ENCODE measurements at places on chromosomes 7 and 10. TPM values are rescaled to one million over a fixed set of nuclear protein-coding genes. Genes with fewer than 3 reads are reported as not detected.
A peak's percentile ranks its signal among the peaks of the same experiment; 100 is the strongest.

HTR5A gene
- total RNA-seq, result 18.3 TPM

OR6V1 gene
- not detected for total RNA-seq

GRCh38 chr7:39085189-39085588 is 107.5 kb downstream of the POU6F2 start:
- DNase-seq, result no peak

- DNase-seq, result no peak
These were observed 39.0 kb downstream of the SEM1 start for GRCh38 chr7:96670338-96671289.

DNA sequence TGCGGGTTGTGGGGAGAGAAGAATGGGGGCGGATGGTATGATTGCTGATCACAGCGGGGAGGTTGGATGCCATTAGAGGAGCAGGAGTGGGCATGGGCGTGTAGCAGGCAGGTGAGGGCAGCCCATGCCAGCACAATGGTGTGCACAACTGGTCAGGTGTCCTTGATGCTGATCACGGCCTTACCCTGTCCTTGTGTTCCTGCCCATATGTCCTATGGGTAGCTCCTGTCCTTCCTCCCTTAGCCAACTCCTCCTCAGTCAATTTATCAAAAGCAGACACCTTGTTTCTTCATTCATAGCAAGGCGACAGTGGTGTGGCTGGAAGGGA is 30.7 kb downstream of the WDR86 start:
- DNase-seq, result no peak

DNA sequence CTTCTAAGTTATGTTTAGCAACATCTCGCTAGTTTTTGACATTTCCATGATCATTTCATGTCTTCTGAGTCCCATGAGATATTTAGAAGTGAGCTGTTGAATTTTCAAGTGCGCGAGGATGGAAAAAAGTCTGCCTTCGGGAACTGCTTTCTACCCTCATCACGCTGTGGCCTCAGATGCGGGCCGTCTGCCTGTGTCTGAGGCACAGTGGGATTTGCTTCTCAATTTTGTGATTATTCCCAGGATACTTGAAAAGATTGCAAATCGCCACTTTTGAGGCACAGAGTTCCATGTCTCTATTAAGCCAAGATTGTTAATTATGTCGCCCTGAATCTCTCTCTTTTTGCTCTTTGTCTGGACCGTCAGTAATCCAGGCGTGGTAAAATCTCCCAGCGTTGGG is 30.8 kb upstream of the NKX6-2 start:
- no peak for DNase-seq

- DNase-seq, result no peak
These were observed 37.4 kb downstream of the GBX1 start for GRCh38 chr7:151129960-151130591.

- no peak for DNase-seq
These were observed 501.1 kb downstream of the TNS3 start for GRCh38 chr7:47080816-47081215.

DNA sequence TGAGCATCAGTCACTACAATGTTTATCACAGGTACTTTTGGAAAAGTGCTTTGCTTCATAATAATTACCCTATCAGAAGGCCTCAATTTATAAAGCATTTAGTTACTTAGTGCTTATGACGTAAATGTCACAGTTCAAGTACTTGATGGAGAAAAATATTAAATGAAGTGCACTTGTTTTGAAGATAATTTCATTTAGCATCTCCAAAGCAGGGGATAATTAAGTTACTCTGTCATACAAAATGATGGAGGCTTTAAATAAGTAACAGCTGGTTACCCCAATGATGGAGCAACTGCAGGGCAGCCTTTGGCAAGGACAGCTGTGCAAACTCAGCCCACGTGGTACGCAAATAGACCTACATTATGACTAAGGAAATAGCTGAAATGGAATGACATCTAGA is 768.8 kb downstream of the GRM8 start:
- DNase-seq, result no peak

GRCh38 chr7:130908345-130909160 is 174.5 kb upstream of the KLF14 start:
- DNase-seq, result no peak

- DNase-seq, result no peak
These were observed 288.2 kb downstream of the POU6F2 start for GRCh38 chr7:39265641-39266591.

GRCh38 chr10:4638099-4638498 is 187.9 kb upstream of the AKR1E2 start:
- no peak for DNase-seq

DNA sequence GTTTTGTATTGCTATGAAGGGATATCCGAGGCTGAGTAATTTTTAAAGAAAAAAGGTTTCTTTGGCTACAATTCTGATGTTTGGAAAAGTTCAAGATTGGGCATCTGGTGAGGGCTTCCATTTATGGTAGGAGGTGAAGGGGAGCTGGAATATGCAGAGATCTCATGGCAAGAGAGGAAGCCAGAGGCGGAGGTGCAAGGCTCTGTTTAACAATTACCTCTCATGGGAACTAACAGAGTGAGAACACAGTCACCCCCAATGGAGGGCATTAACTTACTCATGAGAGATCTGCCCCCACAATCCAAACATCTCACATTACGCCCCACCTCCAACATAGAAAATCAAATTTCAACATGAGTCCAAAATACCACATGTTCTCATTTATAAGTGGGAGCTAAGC is 62.0 kb downstream of the AKR1D1 start:
- DNase-seq, result no peak

DNA sequence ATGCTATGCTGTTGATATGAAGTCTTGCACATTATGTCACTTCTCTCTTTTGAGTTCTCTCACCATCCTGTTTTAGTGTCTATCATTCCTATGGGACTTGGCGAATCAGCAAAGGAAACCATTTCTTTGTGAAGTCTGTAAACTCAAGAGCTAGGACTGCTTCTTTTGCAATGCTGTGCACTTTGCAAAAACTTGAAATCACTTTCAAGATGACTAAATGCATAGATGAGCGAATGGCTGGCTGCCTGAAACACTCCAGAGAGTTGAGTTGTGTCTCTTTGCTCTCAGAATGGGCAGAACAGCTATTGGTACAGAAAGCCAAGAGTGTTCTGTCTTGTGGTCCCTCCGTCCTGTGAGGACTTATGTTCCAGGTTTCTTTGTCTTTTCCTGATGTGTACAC is 18.3 kb upstream of the ELMO1 start:
- DNase-seq, result no peak

- DNase-seq, result no peak
These were observed 11.2 kb downstream of the NACAD start for GRCh38 chr7:45077579-45077978.

- DNase-seq, result no peak
These were observed 186.1 kb downstream of the BMPER start for GRCh38 chr7:34091321-34091917.

DNA sequence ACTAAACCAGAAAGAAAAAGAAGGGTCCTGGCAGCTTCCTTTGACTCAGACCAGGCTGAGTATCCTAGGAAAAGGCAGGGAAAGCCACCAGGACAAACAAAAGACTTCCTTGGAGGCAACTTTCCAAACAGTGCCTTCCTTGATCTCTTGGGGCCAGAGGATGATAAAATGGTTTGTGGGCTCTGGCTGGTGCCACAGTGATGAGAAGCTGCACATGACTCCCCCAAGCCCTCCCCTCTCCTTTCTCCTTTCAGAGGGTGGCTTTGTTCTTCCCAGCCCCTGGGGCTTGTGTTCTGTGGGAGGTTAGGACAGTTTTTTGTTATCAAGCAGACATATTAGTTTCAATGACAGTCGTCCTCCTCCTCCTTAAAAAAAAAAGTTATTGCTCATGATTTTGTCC is 183.2 kb downstream of the SEM1 start:
- peak; percentile 7 for DNase-seq

DNA sequence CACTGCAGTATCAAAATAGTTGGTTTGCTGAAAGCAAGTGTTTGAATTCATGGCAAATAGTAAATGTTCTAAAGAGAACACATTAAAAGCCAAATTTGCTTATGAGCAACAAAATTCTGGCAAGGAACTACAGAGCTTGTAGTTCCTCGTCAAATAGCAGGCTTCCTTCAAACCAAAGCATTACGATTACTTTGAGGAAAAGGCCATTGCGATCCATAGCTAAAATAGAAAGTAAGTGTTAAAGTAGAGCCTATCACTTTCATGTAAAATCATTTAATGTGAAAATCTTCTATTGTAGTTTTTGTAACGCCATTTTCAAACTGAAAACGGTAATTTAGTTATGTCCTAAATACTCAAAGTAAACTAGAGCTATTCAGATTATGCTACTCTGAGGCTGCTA is 20.1 kb downstream of the CACNA2D1 start:
- DNase-seq, result no peak

DNA sequence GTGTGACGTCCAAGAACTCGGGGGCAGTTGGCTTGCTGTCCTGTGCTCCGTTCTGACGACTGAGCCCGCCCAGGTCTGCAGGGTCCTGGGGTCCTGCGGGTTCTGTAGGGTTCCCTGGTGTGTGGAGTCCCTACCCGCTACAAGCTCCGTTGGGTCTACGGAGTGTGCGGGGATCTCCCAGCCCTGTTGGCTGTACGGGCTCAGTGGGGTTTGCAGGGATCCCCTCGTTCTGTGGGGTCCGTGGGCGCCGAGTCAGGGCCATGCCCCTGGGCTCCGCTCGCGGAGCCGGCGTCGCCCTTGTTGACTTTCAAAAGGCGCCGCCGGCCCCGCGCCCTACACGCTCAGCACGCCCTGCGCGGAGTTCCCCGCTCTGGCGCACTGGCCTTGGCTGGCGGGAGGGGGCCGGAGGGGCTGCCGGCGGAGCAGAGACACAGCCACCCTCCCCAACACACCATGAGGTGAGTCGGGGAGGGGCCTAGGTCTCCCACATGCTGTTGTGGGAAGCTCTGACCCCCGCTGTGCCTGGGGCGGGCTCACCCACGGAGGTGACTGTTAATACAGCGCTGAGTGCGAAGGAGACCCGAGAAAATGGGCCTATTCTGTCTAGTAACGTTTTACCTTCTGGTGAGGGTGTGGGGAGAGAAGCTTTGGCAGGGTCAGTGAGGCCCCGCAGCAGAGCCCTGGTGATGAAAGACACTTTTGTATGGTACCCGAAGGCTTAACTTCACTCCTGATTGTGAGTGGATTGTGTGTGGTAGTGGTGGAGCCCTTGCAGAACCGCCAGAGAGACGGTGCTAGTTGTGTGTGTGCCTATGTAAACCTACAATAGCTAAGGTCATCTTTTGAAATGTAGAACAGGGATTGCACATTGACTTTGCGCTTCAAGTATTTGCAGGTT is 8.1 kb downstream of the TASOR2 start:
- DNase-seq, result peak; percentile 30

- DNase-seq, result no peak
These were observed 33.1 kb downstream of the NUB1 start for GRCh38 chr7:151374726-151375125.

DNA sequence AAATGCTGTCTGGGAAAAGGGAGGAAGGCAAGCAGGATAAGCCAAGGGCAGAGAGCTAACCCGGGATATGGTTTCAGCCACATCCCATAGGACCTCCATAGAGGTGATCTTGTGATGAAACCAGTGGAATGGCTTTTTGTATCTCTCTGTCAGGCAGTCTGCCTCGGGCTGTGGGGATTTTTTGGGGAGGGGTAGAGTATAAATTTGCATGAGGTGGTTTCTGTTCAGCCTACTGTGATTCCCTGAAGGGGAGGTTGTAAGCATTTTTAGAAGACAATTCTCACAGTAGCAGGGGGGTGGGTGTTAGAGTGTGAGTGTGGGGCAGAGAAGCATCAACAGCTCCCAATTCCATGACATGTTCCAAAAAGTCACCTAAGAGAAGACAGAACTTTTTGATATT is 11.8 kb downstream of the OR9A2 start:
- no peak for DNase-seq

Data from dorsolateral prefrontal cortex (tissue), 122 donors.